ENCODE measurements at places on chromosomes 1 and 21.
A peak's percentile ranks its signal among the peaks of the same experiment; 100 is the strongest.

- no peak for DNase-seq
Observed at GRCh38 chr1:203267912-203268311, 37.4 kb upstream of the BTG2 start.

DNA sequence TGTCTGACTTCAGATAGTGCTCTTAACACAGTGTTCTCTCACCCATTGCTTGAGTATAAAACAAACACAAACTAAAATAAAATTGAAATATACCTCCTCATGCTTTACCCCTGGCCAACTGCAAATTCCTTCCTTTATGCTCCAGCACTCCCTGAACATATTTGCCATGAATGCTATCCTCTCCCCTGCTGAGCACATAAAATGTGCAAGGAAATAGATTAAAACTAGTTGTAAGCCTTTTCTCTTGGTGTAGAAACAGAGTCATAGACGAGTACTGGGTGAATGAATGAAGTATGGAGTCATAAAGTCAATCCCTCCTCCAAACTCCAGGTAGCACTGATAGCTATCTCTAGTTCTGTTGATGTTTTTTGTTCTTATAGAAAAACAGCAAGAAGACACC is 2.6 kb downstream of the GPR161 start:
- no peak for DNase-seq

DNA sequence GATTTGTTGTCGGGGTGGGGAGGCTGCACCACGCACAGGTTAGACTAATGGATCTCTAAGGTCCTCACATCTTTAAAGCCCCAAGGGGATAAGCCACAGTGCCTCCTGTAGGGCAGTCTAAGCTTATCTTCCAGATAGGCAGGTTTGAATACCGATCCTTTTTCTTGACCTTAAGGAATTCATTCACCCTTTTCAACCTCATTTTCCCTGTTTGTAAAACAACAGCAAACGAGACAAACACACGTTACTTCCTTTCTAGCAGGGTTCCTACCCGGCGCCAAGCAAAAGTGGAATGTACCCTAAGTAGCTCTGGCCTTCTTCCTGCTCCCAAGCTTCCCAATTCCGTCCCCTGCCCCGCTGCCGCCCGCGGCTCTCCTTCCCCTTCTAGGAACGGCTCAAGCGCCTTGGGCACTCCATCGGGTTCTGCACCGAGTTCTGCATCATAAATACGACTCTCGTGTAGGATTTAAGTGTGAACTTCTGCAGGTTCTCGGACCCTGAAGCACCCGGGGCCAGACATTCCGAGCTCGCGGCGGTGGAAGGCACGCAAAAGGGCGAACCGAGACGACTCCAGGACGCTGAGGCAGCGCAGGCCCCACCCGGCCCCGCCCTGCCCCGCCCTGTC is 548 bp upstream of the CDC20 start:
- DNase-seq, result no peak

DNA sequence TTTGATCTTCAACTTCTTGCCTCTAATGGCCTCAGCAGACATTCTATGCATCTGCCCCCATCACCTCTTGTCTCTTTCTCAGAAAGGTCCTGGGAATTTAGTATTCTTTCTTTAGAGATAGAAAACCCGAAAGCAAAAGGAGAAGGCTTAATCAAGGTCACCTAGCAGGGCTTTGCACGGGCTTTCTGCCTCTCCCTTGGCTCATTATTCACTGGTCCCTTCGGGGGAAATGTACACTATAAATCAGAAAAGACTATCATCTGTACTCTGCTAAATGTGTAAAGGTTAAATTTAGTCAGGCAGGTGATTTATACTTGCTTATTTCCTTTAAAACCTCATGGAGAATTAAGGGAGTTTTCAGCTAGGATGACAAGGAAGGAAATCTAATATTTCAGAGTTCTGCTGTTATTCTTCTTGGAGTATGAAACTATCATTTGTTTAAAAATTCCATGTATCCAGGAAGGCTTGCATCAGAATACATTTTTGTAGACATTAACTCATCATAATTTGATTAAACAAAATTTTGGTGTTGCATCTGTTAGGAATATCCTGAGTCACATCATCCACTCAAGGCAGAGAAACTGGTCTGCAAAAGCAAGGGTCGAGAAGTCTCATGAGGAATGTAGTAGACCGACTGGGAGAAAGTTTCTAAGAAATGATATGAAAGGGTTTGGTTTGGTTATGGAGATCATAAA is 124.6 kb downstream of the GABPA start:
- no peak for DNase-seq

GRCh38 chr1:205430696-205431305 is 8.9 kb upstream of the LEMD1 start:
- peak; percentile 46 for DNase-seq

DNA sequence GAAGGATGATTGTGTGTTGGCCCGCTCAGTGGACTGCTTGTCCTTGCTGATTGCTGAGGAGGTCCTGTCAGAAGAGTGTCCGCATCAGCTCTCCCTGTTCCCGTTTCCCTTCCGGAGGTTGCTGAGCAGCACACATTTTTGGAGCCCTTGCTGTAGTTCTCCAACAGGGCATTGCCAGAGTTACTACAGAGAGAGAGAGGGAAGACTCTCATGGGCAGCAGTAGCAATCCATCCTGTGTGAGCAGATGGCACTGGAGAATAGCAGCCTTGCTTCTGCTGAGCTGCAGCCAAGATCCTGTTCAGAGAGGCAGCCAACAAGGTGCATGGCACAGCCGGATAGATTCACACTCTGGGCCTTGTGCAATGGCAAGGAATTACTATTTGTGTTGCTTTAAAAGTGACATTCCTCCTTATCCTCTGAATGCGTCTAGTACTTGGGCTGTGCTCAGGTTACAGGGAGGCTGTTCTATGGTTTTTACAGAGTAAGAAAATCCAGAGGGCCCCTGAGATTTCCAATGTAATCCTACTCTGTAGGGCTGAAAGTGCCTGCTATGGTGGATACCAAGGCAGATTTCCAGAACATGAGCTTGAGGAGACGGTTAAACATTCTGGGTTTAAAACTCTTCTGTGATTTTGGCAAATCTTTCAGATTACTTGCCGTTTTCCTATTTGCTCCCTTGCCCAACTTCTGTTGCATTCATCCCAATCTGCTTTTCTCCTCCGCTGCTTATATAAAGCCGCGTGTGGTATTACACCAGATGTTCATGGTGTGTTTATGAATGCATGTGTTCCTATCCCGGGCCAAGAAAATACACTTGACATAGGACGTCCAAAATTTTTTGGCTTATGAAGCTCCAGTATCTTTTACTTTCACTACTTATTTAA is 27.4 kb downstream of the AK4 start:
- DNase-seq, result no peak

All from naive thymus-derived CD4-positive, alpha-beta T cell (primary cell).